Fibroblast of skin of scalp (primary cell): ENCODE measurements at places on chromosomes 7 and 10.
A peak's percentile ranks its signal among the peaks of the same experiment; 100 is the strongest.

GRCh38 chr7:18541181-18541870, 45.8 kb downstream of the HDAC9 start:
- DNase-seq, result peak; percentile 78

DNA sequence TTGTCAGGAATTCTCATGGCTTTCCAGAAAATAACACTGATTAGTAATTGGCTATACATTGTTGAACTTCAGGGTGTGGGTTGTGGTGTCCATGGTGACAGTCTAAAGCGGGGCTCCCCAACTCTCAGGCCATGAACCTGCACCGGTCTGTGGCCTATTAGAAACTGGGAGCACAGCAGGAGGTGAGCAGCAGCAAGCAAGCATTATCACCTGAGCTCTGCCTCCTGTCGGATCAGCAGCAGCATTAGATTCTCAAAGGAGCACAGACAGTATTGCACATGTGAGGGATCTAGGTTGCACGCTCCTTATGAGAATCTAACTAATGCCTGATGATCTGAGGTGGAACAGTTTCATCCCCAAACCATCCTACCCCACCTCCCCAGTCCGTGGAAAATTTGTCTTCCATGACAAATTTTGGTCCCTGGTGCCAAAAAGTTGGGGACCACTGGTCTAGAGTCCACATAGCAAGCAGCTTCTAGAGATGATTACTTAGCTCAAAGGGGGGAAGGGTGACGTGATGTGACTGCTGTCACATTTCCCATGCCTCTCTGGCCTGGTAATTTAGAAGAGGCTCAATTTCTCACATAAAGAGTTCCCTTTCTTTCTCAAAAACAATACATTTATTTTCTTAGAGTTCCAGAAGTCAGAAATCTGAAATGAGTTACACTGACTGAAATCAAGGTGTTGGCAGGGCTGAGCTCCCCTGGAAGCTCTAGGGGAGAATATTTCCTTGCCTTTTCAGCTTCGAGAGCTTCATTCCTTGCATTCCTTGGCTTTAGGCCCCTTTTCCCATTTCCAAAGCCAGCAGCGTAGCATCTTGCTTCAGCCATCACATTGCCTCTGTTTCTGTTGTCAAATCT, 17.6 kb upstream of the FAM221A start:
- DNase-seq, result peak; percentile 63

GRCh38 chr7:3164380-3164792, 120.7 kb upstream of the CARD11 start:
- no peak for DNase-seq

- no peak for DNase-seq
These were observed 147.0 kb downstream of the WDR37 start for GRCh38 chr10:1203216-1203615.

- DNase-seq, result no peak
These were observed 127.1 kb upstream of the AOAH start for GRCh38 chr7:36851382-36851781.

- no peak for DNase-seq
These were observed 29.9 kb downstream of the PPP1R3C start for GRCh38 chr10:91602868-91603568.

GRCh38 chr10:117860135-117860534, 186.6 kb downstream of the RAB11FIP2 start:
- no peak for DNase-seq

DNA sequence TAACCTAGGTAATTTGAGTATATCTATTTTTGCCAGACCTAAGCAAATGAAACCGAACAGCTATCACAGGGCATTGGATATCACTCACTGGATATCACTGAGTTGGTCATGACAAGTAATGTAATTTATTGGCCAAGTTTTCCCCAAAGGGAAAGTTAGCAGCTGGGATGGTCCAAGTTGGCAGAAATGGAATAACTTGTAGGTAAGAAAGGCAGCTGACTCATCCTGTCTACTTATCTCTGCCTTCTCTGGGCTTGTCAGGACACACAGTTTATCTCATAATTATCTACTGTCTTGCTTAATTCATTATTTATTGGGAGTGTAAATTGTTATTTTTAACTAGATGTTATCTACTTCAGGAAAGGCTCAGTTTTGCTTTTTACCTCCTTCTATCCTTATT, 502.0 kb upstream of the DPP6 start:
- no peak for DNase-seq

DNA sequence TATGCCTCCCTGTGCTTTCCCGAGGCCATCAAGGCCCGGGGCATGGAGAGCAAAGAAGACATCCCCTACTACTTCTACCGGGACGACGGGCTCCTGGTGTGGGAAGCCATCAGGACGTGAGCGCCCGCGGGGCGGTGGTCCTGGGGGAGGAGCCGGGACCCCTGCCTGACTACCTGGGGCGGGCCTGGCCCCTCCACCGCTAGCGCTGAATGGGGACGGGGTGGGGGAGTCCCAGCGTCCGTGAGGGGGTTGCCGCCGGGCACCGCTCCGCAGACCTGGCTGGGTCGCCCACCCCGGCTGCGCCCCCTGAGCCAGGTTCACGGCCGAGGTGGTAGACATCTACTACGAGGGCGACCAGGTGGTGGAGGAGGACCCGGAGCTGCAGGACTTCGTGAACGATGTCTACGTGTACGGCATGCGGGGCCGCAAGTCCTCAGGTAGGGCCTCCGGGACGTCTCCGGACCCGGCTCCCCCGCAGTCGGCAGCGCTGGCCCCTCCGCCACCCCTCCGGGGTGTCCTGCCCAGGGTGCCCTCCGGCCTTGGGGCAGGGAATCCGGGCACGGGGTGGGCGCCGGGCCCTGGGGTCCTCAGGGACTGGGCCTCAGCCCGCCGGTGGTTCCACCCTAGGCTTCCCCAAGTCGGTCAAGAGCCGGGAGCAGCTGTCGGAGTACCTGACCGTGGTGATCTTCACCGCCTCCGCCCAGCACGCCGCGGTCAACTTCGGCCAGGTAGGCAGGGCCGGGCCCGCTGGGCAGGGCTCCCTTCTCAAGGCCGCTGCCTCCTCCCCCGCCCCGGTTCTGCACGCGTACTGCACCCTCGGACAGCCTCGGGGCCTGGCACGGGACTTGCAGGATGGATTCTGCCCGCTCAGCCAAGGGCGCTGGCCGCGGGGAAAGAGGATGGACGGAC, 69.3 kb downstream of the ALOX5 start:
- no peak for DNase-seq

- DNase-seq, result no peak
These were observed 498.0 kb upstream of the ZMIZ1 start for GRCh38 chr10:78570633-78571235.

- DNase-seq, result no peak
These were observed 99.1 kb downstream of the CCDC71L start for GRCh38 chr7:106561666-106562411.

DNA sequence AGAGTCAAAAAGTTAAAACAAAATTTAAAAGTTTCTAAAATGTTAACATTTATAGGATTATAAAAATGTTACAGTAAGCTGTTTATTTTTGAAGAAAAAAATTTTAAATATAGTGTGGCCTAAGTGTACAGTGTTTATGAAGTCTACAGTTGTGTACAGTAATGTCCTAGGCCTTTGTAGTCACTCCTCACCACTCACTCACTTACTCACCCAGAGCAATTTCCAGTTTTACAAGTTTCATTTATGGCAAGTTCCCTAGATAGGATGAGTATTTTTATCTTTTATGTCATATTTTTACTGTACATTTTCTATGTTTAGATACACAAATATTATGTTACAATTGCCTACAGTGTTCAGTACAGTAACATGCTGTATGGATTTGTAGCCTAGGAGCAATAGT, 419.9 kb downstream of the ARL4A start:
- DNase-seq, result no peak

DNA sequence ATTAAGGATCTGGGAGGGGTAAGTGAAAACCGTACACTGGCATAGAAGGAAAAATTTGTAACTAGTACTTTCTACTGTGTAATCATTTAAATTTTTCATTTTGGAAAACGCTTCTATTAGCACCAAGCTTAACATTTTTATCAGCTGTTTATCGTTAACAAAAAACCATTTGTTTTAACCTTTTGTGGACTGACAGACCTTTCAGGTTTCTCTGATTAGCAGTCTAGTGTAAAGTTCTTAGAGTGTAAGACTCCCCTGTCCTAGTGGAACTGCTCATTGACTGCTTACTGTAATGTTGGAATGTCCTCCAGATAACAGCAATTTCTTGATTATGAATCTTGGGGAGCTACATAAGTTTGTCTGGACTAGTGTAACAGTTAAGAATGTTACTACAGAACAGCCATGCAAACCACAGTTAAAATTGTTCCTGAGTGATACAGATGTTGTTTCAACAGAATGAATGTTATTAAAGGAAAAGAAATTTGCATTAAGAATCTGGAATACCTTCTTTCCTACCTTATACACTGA, 2.0 kb downstream of the DBF4 start:
- peak; percentile 22 for DNase-seq

DNA sequence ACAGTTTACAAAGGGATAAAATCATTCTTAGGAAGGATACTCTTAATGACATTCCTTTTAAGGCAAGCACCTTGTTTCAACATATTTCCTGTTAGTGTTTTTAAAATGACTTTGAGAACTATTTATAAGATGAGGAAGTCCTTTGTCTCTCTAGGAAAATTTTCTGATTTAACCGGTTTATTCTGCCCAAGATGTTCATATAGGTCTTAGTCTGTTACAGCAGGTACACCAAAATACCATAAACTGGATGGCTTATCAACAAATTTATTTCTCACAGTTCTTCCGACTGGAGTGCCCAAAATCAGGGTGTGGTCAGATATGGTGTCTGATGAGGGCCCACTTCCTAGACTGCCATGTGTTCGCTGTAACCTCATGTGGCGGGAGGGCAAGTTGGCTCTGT, 77.9 kb downstream of the GSAP start:
- DNase-seq, result no peak

DNA sequence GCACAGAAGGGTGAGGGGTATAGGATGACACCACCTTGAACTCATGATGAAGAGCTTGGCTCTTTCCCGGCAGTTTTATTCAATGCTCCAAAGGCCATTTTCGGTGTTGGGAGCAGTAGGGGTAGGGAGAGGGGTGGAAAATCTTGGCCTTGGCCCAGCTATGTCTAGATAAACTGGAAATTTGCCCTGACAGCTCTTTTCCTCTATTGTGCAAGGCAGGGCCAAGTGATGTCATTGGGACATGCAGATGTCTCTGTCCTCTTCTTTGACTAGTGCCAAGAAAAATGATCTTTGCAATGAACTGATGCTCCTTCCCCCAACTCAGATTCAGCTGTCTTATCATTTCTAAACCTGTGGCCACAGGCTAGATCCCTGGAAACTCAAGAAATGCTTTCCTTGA, 27.7 kb upstream of the PRKCQ start:
- DNase-seq, result no peak

GRCh38 chr10:130212746-130213145, 76.6 kb downstream of the GLRX3 start:
- no peak for DNase-seq

DNA sequence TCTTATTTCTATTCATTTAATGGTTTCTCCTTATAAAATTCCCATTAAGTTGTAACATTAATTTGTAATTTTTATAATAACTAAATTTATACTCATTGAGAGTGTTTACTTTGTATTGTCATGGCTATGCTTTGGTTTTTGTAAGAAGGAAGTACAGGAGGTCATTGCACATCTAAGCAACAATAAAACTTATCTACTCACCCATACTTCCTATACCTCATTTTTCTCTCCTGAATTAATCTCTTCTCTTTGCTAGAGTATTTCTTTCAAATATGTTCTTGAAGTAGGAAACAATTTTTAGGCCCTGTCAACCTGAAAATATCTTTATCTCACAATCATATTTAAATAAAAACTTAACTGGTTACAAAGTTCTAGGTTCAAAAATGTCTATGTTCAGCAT, 95.4 kb upstream of the WDR11 start:
- no peak for DNase-seq

GRCh38 chr7:105213611-105214010, 175.1 kb downstream of the SRPK2 start:
- no peak for DNase-seq
